ENCODE measurements at places on chromosomes 2 and 18.

- DNase-seq, result peak; percentile 23
Measured at GRCh38 chr2:27095745-27096651, 9.4 kb downstream of the KHK start.

DNA sequence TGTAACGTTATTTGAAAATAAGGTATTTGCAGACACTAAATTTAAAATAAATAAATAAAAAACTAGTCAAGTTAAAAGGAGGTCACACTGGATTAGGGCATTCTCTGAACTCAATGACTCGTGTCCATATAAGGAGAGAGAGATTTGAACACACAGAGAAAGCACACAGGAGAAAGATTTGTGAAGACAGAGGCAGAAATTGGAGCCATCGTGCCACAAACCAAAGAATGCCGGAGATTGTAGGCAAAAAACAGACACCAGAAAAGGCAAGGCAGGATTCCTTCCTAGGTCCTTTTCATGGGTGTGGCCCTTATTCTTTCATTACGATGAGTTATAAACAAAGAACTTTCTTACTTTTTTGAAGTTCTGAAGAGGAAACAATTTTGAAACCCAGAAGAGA lies 981.5 kb downstream of the DCDC2C start:
- DNase-seq, result no peak

DNA sequence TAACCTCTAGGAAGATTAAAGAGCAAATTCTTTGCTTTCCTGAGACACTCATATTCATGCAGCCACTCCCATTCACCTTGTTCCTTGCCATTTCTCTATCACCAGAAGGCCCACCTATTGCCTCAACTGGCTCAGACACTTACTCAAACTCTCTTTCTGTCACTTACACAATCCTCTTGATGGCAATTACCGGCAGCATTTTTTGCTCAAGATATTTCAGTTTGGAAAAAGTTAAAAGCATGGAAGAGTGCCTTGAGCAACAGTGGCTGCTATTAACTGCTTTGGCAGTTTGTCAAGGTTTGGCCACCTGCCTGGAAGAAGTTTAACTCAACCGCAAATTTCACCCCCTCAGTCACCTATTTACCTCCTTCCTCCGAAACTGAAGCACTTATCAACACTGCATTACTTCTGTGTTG lies 1104.0 kb upstream of the PIK3C3 start:
- DNase-seq, result no peak

DNA sequence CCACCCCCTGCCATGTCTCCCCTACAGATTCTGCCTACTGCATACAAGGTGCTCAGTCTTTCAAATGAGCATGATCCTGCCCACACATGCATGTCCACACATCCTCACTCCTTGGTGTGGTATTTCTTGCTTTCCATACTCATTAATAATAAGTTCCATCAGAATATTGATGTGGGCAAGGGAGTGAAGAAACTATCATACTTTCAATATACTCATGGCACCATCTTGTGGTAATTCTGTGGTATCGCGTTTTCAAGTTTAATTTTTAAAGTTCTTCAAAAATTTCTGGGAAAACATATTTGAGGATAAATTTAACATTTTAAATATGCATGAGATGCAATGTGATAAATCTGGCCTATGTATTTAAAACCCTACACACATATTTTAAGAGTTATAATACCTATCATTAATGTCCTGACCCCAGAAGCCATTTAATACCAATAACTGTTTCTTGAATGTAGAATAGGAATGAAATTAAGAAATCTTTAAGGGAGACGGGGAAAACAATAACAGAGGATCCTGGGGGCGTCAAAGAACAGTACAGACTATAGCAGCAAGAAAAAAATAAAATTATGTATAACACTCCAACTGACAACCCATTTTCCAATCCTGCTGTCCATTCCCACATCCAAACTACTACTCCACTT lies 110.1 kb downstream of the ZNF385B start:
- DNase-seq, result peak; percentile 69

DNA sequence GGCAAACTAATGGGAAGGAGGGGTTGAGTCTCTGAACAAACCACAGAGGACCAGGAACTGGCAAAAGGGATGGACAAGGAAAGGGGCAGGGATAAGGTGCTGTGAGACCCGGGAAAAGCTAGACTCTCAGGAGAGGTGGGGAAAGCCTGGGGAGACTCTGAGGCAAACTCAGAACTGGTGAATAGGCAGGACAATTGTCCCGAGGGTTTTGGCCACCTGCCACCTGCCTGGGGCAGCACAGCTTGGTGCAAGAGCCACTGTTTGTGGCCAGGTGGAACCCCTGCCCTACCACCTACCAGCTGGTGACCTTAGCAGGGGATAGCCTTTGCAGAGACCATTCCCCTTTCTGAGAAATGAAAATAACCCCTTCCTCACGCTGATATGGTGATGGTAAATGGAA lies 129.4 kb upstream of the ASB18 start:
- DNase-seq, result no peak

GRCh38 chr2:2717406-2717805 lies 386.3 kb upstream of the MYT1L start:
- DNase-seq, result no peak

GRCh38 chr2:145116056-145116455 lies 596.1 kb upstream of the ZEB2 start:
- no peak for DNase-seq

Measured in NCI-H1417 (cell line).